ENCODE measurements at places on chromosomes 3 and 15. TPM values are rescaled to one million over a fixed set of nuclear protein-coding genes. Genes with fewer than 3 reads are reported as not detected.
A peak's percentile ranks its signal among the peaks of the same experiment; 100 is the strongest.

- no peak for DNase-seq
These were observed 34.8 kb downstream of the UBE2E1 start for GRCh38 chr3:23840521-23840920.

- no peak for DNase-seq
These were observed 13.3 kb downstream of the RRP9 start for GRCh38 chr3:51928438-51928837.

DNA sequence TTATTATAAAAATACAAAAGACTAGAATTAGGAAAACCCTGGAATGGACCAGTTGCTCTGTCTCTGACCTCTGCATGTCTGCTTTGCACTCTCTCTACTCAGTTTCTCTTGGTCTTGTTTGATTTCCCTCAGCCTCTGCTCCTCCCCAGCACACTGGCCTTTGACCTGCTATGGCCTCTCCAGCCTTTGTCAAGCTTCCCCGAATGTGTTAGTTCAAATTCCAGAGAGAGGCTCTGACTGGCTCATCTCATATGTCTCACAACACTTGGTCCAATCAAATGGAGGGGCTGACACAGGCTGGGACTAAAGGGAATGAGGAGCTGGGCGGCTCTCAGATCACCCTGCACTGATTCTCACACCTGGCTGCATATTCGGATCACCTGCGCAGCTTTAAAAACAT, 52.4 kb upstream of the CMTM8 start:
- DNase-seq: no peak

DNA sequence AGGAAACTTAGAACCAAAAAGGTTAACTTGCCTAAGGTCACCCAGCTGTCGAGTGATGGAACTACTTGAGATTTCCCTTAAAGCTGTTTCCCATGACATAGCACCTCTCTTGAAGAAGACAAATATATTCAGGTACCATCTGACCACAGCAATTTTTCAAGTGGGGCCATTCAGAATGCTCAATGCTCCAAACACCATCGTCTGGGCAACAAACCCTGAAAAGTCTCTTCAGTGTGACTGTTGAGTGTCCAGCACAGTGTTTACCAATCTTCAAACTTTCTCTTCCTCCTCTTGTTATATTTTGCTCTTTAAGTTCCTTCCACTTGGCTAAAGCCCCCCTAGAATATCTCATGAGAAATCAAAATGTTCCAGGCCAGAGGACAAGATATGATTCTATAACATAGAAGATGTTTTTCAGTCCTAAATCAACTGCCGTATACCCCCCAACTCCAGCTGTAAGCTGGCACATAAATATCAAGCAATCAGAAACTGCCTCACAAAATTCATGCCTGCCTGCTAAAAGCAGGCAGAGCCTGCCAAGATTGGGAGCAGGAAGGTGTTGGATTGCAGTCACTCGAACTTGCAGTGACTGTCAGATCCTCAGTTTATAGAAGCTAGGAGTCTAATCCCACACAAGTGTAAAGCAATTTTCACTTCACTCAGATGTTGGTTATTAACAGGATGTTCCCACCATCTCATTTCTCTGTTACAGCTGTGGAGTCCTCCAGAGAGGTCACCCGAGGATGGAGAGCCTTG, 230.5 kb upstream of the MRPL3 start:
- DNase-seq: no peak

GRCh38 chr3:156760333-156760732, 65.8 kb upstream of the LEKR1 start:
- DNase-seq: no peak

DNA sequence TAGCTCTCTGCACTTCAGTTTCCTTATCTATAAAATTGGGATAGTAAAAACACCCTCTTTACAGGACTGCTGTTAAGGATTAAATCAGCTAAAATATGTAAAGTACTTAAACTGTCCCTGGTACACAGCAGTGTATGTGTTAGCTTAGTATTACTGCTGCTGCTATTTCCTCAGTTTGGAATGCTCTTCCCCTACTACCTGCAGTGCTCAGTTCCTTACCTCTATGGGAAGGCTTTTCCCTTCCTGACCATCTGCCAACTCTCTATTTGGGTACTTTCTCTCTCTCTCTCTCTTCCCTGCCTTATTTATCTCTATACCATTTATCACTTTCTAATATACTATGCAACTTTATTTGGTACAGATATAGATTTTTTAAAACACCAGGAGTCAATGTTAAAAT, 26.5 kb downstream of the KPNA4 start:
- DNase-seq: no peak

DNA sequence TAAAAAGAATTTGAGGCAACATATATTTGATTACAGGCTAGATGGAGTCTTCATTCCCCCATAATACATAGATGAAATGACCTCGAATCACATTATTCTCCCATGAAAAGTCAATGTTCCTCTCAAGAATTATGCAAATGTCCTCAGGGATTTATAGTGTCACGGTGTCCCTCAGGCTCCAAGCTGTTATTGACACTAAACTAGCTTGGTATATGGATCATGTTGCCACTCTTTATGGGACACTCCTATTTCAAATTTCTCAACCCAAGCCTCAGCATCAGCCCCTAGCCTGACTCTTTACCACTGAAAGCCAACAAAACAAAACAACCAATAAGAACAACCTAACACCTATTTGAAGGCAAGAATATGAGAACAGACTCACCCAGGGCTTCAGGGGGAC, 139.8 kb downstream of the TPRG1 start:
- DNase-seq: no peak

DNA sequence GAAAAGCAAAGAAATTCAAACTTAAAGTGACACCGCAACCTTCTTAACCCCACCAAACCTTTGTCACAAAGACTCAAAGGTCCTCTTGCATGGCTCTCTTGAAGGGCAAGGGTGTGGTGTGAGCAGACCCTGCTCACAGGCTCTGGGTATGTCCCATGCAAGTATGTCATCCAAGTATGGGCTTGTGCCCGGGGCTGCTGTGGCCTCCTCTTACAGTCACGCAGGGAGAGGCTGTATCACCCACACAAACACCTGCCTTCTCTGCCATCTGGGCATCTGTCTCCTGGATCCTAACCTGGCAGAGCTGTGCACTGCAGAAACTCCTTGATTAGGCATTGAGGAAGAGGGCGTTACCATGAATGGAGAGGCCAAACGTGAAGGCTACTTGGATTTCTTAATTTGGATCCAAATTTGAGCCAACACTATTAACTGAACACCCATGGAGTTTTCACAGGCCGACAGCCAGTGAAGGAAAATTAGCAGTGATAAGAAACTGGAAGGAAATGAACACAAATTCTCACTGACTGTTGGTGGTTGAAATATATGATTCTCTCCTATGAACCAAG, 146.6 kb downstream of the DUT start:
- DNase-seq: no peak

DNA sequence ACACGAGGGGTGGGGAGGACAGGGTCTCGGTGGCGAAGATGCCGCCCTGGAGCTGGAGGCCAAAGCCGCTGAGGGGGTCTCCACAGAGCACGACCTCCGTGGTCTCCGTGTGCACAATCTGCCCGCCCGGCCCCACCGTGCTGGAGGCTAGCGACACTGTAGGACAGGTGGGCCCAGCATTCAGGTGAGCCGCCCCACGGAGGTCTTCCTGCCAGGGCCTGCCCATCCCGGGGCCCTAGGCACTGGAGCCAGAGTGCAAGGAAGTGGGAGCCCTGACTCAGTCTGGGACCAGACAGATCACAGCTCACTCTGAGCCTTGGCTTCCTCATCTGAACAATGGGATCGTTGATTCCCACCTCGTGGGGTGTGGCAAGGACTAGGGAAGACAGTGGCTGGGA, 25.8 kb downstream of the GRIP2 start:
- DNase-seq: no peak

DNA sequence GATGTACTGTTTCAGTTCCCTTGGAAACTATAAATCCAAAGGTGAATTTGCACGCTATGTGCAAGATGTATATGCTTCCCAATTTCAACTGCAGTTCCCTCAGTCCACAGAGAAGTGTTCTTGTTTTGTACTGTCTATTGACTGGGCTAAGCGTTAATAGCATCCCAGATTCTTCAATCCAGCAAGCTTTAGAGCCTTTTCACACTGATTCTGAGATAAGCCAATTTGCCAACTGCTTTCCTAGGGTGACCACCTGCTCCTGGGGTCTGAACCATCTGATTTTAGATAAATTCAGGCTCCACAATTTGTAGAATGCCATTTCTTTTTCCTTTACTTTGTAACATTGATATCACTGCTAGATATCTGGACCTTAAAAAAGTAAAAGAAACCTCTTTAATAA, 340.1 kb downstream of the PTPRG start:
- DNase-seq: no peak

GRCh38 chr15:41971895-41972252, 483 bp downstream of the EHD4 start:
- DNase-seq: no peak

DNA sequence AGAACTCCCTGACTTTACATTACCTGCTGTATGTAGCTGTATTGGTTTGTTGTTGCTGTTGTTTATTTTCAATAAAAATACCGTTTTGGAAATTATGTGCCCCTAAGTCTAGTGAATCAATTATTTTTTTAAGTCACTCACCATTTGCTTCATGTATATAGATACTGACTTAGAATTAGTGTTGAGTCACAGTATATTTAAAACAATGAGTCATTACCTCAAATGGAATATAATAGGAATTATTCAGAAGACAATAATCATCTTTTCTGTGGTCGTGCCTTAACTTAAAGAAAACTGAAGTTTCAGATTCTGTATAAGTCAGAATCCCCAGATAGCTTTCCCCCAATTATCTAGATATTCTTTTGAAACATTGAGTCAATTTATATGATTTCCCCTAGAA, 21.0 kb upstream of the ALDH1A2 start:
- peak; percentile 15 for DNase-seq

DNA sequence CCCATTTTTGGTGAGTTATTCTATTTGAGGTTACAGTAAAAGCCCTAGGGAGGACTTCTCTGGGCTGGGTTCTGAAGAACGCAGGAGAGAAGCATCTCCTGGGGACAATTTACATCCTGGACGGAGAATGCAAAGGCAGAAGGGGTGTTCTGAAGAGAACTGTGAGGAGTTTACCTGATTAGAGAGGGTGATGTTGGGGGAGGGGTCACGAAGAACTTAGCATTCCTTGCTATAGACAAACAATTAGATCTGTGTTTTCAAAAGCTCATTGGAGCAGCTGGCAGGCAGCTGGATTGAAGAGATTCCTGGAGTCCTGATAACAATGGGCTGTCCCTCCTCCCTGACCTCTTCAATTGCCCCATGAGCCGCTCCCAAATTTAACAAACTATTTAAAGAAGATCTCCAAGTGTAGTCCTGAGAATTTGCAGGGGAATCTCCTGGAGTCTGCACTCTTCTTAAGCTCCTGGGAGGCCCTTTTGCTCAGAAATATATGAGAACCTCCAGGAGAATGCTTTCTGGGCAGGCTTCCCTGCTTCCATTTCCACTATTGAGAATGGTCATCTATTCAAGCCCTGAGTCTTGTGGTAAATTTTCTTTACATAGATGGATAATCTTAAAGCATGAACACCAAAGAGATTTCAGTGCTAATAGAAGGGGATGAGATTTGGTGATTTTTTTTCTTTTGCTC, 55.3 kb downstream of the ARHGAP31 start:
- DNase-seq: no peak

DNA sequence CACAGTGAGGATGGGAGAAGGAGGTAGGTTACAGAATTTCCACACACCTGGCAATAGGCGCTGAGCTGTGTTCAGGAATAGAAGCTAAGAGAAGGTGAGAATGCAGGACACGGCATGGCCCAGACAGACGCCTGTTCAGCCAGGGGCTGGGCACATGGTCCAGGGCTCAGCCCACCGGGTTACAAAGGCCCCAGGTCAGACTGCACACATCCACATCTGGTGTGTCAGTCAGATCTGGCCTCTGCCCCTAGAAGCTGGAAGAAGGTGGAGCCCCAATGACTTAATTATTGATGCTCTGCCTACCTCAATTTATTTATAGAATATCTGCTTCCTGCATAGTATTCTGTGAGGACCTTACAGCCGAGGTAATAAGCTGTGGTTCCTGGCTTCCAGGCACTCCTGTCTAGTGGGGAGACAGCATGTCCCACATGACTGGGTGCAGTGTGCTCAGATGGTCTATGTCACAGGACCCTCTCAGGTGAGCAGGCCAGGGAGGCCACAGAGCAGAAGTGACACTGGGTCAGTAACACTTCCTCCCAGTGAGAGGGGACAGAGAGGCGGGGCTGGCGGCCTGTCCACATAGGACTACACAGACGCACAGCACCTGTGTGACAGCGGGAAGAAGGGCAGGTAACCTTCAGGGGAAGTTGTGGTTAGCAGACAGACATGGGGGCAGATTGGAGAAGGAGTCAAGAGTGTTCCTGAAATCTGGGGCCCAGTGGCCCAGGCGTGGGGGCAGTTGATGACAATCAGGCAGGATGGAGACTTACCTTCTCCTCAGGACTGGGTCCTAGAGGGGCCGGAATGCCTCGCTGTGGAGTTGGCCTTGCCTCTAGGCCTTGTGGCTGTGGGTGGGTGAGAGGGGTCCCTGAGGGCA, 38.6 kb upstream of the PLXNA1 start:
- DNase-seq: no peak

- no peak for DNase-seq
These were observed 14.2 kb upstream of the ZNF148 start for GRCh38 chr3:125389282-125389681.

- DNase-seq: no peak
These were observed 134.4 kb upstream of the ROBO1 start for GRCh38 chr3:79902151-79902550.

The CKMT1B gene
- total RNA-seq: not detected

The P2RY14 gene
- total RNA-seq: not detected

The CTXND1 gene
- total RNA-seq: not detected

The MAPK6 gene
- 60.6 TPM for total RNA-seq

Measured in IMR-90 (cell line).